ENCODE measurements at places on chromosomes 5 and 9.

DNA sequence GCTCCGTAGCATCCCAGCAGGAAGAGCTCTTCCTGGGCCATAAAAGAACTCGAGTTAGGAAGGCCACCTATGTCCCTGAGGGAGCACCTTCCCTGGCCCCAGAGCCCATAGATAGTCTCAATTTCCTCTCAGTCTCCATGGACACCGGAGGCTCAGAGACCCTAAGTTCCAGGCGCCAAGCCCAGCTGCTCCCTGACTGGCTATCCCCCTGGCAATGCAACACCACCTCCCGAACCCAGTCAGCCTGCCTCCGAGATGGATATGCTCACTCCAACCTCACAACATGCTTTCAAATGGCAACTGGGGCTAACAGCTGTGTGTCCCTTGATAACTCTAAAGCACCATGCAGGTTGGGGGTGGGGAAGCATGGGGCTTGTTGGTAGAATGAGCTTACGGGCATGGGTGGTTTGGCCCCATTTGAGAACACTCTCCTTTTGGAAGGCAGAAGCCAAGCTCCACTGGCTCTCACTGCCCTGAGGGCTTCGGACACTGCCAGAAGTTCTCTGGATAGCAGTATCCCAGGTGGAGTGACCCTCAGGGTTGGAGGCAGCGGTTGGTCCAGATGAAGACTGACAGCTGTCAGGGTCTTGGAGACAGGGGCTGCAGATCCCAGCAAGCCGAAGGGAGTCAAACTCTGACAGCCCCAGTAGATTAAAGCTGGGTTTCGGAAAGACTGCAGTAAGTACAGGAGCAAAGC is 165.3 kb downstream of the PAX5 start:
- DNase-seq = no peak

DNA sequence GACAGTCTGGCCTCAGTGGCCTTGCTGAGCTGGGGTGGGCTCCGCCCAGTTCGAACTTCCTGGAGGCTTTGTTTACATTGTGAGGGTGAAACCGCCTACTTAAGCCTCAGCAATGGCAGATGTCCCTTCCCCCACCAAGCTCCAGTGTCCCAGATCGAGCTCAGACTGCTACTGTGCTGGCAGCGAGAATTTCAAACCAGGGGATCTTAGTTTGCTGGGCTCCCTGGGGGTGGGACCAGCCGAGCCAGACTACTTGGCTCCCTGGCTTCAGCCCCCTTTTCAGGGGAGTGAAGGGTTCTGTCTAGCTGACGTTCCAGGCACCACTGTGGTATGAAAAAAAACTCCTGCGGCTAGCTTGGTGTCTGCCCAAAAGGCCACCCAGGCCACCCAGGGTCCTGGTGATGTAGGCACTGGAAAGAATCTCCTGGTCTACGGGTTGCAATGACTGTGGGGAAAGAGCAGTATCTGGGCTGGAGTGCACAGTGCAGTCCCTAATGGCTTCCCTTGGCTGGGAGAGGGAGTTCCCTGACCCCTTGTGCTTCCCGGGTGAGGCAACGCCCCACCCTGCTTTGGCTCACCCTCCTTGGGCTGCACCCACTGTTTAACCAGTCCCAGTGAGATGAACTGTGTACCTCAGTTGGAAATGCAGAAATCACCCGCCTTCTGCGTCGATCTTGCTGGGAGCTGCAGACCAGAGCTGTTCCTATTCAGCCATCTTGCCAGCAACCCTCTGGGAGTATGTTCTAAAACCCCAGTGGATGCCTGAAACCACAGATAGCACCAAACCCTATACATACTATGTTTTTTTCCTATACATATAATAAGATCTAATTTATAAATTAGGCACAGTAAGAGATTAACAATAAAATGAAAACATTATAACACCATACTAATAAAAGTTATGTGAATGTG is 95.5 kb downstream of the TMEM161B start:
- DNase-seq = no peak

DNA sequence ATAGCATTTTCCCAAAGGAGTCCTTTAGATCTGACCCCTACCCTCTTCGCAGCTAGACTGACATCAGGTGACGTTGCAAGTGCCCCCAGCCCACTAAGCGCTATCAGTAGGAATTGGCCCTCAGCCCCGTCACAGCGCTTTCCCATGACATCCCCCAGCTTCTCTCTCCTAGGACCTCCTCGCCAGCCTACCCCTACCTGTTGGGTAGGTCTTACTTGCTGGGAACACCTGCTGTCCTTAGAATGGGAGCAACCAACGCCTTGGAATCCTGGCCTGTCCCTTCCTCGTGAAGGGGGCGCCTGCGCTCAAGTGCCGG is 584 bp upstream of the PIP5K1B start:
- DNase-seq = no peak

- DNase-seq = no peak
Measured at GRCh38 chr5:80707645-80708044, 52.9 kb upstream of the DHFR start.

DNA sequence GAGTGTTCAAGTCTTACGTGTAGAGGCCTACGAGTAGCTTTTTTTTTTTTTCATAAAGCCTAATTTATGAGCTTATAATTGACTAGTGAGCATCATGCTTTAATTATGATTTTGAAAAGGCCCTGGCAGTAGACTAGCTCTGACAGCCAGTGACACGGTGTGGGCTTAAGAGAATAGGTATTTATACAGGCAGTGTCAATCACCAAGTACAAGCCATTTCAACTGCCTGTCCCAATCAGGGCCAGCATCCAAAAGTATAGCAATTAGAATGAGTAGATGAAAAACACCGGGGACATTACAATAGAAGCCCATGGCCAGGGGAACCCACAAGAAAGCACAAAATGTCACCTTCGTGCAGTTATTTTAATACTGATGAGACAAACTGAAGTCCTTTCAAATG is 552.8 kb downstream of the CAAP1 start:
- no peak for DNase-seq

- DNase-seq = no peak
Measured at GRCh38 chr9:117796681-117797080, 92.5 kb downstream of the TLR4 start.

DNA sequence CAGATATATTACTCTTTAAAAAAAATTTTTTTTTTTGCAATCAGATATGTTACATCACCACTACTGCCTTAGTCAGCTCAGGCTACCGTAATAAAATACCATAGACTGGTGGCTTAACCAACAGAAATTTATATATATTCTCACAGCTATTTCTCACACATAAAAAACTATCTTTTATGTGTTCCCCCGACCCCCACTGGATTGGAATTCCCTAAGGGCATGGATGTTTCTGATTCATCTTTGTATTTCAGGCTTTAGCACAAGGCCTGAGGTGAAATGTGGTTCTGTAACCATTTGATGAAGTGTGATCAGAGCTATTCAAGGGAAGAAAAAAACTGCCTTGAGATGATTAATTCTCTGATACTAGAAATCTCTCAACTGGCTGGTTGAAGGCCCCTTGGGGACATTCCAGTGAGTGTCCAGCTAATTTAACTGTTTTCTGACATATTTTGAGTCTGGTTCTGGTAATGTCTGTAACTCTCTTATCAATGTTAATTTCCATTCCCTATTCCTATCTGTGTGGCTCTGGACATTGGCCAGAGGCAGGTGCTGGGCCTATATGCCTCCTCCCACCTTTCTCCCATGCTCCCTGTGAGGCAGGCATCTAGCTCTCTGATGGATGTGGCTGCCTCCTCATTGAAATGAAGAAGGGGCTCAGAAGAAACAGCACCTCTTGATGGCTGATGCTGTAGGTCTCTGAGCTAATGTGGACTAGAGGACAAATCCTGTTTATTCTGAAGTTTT is 2.5 kb downstream of the CD14 start:
- DNase-seq = no peak

GRCh38 chr5:39140558-39141168 is 66.5 kb upstream of the RICTOR start:
- DNase-seq = no peak

GRCh38 chr5:10338686-10339057 is 14.8 kb upstream of the MARCHF6 start:
- DNase-seq = no peak

- no peak for DNase-seq
Measured at GRCh38 chr5:33180900-33181299, 259.9 kb upstream of the TARS1 start.

GRCh38 chr9:87425202-87425601 is 72.5 kb upstream of the DAPK1 start:
- no peak for DNase-seq

GRCh38 chr5:94361161-94361560 is 257.2 kb downstream of the KIAA0825 start:
- DNase-seq = no peak

DNA sequence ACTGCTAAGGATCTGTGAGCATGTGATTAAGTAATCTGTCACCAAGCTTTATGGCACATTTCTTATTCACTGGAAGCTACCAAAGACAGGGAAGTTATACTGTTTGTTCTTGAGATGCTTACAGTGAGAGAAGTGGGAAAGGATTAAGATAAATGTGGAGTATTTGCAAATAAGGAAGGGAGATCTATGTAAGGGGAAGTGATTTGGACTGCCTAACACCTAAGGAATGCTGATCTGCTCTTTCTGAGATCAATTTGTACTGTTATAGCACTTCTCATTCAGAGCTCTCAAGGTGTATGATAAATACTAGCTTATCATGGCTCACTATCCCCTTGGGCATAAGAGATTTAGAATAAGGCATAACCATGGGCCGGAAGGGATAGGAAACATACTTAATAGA is 80.0 kb upstream of the NTRK2 start:
- no peak for DNase-seq

- no peak for DNase-seq
Measured at GRCh38 chr5:102718819-102719218, 36.3 kb upstream of the PAM start.

DNA sequence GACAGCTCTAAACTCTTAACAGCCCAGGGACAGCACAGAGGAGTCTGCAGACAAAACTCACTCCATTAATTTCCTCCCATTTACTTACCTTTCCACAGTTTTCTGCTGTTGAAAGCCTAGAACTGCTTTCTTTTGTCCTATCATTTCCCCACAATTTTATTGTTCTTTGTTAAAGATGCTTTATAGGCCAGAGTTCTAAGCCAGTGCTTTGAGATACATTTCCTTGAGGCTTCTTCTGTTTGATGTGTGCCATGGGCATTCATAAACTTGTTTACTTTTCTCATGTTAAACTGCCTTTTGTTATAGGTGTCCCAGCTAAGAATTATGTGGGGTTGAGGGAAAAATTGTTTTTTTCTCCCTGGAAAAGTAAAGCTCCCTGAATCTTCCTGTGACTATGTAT is 25.9 kb upstream of the SUB1 start:
- DNase-seq = no peak

DNA sequence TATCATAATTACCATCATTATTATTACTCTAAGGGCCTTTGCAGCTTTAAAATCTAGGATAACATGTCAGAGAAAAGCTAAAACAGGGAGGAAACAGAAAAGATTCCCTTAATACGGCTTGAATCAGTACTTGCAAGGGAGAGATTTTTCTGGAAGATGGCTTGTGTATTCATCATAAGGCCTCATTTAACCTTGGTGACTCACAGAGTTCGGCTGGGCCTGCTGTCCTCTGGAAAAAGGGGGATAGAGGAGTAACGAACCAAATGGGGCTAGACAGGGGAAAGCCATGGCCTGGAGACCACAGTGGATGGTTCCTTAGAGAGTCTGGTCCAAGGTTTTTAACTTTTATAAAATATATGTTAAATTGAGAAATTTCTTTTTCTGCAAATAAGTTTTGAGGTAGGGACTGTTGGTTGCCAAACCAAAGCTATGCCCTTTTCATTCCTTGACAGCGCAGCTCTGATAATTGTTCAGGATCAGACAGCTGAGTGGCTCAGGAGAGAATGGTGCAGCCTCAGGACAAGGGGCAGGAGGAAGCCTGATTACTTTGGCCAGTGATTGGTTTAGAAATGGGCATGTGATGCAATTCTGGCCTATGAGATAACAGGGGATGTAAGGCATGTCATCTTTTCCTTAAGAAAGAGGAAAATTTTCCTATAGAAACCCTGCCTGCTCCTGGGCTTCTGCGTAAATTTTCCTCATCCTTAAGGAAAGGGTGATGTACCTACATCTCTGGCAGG is 25.6 kb upstream of the GSN start:
- DNase-seq = no peak

- no peak for DNase-seq
Measured at GRCh38 chr9:78031444-78031892, at the start of gene GNAQ. Gene GNAQ (minus strand): TSS chr9:78031811. CDS start chr9:78031235, 576 bp downstream.

- no peak for DNase-seq
Measured at GRCh38 chr5:142981886-142982820, 212.0 kb downstream of the ARHGAP26 start.

DNA sequence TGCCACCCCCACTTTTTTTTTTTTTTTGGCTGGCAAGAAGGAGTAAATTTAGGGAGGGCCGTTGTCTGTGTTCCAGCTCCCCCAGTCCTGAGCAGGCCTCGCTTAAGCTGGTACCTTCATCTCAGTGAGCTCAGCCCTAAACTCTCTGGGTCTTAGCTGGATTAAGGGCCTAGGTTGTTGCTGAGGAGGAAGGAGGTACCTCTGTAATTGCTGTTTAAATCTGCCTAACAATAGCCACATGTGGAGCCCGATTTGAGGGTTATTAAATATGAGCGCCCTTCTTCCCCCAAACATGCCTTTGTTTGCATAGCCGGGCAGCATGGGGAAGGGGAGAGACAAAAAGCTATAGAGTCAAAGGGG is 179.0 kb upstream of the PITX1 start:
- no peak for DNase-seq

- no peak for DNase-seq
Measured at GRCh38 chr5:57650360-57651069, 167.9 kb upstream of the ACTBL2 start.

GRCh38 chr5:139692679-139693308 is 44.6 kb downstream of the CXXC5 start:
- DNase-seq = no peak

GRCh38 chr9:98364086-98364485 is 108.6 kb upstream of the TBC1D2 start:
- no peak for DNase-seq

Data from stimulated activated CD8-positive, alpha-beta memory T cell treated with anti-CD3 and anti-CD28 coated beads, Interleukin-7, amount 100 ng/mL, for 1 hour (primary cell).